Activated CD8-positive, alpha-beta memory T cell treated with anti-CD3 and anti-CD28 coated beads for 4 hours (primary cell): ENCODE measurements at places on chromosomes 6 and 20.

GRCh38 chr6:54598787-54599313 lies 247.7 kb upstream of the FAM83B start:
- no peak for DNase-seq

DNA sequence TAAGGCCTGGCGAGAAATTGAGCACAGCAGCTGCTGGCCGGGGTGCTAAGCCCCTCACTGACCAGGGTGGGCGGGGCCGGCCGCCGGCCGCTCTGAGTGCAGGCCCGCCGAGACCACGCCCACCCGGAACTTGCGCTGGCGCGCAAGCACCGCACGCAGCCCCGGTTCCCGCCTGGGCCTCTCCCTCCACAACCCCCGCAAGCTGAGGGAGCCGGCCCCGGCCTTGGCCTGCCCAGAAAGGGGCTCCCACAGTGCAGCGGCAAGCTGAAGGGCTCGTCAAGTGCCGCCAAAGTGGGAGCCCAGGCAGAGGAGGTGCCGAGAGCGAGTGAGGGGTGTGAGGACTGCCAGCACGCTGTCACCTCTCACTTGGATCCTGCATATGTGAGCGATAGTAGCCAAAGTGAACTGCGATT lies 251.2 kb downstream of the GJA1 start:
- DNase-seq, result no peak

GRCh38 chr6:80331974-80332373 lies 225.5 kb downstream of the BCKDHB start:
- DNase-seq, result no peak

DNA sequence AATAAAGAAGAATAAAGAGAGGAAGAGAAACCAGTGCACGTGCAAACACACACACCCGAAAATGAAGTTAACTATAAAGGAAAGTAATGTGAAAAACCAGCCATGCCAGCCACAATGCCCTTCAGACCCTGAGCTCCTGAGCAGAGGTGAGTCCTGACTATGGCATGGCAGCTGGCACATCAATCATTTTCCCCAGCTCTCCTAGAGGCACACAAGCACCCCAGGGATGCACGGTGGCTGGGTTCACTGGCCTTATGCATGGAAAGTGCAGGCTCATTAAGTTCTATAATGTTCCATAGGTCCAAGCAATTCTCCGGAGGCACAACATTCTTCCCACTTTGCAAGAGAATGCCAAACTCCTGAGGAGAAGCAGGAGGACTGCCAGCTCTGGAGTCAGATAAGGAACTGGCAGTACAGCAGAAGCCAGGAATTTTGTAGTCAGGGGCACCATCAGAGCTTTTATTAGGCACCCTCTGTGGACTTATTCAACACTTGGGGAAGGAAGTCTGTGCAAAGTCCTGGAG lies 175.0 kb upstream of the PRDM1 start:
- DNase-seq, result no peak

DNA sequence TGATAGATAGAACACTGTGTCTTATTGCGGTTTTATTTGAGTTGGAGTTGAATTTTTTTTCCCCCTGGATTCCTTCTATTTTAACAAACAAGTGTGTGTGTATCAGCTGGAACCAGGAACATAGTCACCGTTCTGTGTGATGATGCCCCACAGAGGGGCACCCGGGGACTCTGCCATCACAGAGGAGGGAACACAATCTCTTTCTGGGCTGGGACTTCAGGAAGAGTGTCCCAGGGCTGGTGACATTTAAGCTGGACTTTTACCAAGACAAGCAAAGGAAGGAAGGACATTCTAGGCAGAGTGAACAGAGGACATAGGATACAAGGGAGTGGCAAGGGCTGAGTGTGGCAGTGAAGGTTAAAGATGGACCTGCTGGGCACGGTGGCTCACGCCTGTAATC lies 33.2 kb downstream of the TAF8 start:
- DNase-seq, result no peak

DNA sequence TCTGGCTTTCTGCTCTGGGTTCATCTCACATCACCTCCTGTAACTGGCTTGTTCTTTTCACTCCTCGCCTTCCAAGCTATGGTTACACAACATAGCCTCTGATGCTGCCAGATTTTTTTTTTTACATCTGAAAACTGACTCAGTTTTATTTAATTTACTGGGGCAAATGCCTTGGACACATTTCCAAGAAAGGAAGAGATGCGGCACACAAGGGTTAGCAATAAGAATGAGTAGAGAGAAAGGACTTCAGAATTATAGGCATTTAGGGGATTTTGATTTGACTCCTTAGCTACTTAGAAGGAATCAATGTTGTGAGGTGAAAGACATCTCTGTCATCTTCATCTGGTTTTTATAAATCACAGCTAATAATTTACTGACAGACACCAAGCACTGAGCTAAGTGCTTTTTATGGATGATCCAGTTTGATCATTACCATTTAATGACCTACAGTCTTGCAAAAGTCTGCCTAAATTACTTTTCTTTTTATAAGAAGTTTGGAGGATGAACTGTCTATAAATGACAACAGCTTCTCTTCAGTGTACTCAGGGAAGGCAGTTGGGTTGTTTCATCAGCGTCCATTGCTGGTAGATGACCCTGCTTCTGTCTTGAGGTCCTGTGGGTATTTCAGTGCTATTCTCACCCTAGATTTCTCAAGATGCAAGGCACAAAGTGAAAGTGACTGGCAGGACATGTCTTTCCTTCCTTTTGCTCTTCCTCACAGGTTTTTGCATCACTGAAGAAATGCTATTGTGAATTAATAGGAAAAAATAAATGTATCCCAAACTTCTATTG lies 31.1 kb downstream of the LAMA4 start:
- no peak for DNase-seq

GRCh38 chr6:89944826-89945407 lies 50.6 kb downstream of the GJA10 start:
- no peak for DNase-seq

DNA sequence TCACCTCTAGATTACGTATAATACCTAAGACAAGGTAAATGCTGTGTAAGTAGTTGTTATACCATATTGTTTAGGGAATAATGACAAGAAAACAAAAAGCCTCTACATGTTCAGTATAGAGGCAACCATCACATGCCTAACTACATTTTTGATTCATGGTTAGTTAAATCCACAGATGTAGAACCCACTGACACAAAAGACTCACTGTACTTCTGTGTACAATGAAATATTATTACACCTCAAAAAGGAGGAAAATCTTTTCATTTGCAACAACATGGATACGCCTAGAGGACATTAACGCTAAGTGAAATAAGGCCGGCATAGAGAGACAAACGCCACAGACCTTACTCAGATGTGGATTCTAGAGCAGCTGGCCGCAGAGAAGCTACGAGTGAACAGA lies 50.5 kb downstream of the NINL start:
- DNase-seq, result no peak

GRCh38 chr6:1153696-1154245 lies 158.1 kb upstream of the FOXQ1 start:
- no peak for DNase-seq

- no peak for DNase-seq
Measured at GRCh38 chr20:57092112-57092899, 174.1 kb downstream of the BMP7 start.

GRCh38 chr6:348860-349396 lies 42.6 kb upstream of the IRF4 start:
- no peak for DNase-seq

DNA sequence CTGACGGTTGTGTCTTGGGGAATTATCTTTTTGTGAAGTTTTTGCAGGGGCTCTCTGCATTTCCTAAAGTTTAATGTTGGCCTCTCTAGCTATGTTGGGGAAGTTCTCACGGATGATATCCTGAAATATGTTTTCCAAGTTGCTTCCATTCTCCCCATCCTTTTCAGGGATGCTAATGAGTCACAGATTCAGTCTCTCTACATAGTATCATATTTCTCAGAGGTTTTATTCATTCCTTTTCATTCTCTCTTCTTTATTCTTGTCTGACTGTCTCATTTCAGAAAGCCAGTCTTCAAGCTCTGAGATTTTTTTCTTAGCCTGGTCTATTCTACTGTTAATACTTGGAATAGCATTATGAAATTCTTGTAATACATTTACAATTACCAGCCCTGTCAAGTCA lies 61.3 kb downstream of the UNC5CL start:
- no peak for DNase-seq

GRCh38 chr6:168035661-168036545 lies 38.4 kb downstream of the KIF25 start:
- no peak for DNase-seq

DNA sequence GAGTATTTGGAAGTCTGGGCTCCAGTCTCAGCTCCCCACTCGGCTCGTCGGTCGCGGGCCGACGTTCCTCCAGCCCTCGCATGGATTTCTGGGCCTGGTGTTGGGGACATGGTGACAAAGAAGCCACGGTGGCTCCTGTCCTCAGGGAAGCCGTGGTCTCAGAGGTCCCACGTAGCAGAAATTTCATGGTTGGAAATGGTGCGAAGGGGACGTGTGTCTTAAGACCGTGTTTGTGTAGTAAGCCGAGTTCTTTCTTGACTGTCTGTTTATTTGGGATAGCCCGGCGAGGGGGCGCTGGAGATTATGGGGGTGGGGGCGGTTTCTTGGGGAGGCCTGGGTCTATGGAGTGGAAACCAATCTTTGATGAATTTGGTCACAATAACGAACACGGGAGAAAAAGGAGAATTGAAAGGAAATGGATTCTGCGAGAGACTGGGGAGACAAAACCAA lies 23.5 kb upstream of the MAP3K7 start:
- no peak for DNase-seq

GRCh38 chr6:157436219-157436943 lies 55.4 kb downstream of the ZDHHC14 start:
- DNase-seq, result no peak

DNA sequence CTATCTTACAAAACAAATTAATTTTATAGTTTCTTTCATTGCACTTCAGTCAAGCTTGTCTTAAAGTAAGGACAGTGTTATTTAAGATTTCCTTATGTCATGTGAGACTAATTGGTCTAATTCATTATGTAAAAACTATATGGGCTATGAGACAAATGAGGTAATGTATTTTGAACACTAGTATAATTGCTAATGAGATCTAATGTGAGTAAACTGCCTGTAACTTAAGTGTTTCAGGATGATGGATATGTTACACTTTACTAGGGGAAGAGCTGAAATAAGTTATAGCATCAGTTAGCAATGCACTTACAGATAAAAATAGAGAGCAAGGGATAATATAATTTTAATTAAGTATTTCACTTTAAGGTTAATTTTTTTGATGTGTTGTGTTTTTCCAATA lies 386.3 kb upstream of the MAP3K7 start:
- no peak for DNase-seq

- no peak for DNase-seq
Measured at GRCh38 chr20:33667245-33667675, 517 bp downstream of the ACTL10 start.

GRCh38 chr6:1364791-1365190 lies 24.6 kb upstream of the FOXF2 start:
- DNase-seq, result no peak
